ENCODE measurements at places on chromosomes 5 and 9.

GRCh38 chr5:37506722-37507121 is 127.6 kb downstream of the WDR70 start:
- no peak overlapping the region for H3K27ac ChIP-seq
- H3K36me3 ChIP-seq = peaks cover 6% of the 10 kb centered on the region
- H3K4me1 ChIP-seq = no peaks in the 10 kb centered on the region
- no peaks in the 10 kb centered on the region for H3K27me3 ChIP-seq

DNA sequence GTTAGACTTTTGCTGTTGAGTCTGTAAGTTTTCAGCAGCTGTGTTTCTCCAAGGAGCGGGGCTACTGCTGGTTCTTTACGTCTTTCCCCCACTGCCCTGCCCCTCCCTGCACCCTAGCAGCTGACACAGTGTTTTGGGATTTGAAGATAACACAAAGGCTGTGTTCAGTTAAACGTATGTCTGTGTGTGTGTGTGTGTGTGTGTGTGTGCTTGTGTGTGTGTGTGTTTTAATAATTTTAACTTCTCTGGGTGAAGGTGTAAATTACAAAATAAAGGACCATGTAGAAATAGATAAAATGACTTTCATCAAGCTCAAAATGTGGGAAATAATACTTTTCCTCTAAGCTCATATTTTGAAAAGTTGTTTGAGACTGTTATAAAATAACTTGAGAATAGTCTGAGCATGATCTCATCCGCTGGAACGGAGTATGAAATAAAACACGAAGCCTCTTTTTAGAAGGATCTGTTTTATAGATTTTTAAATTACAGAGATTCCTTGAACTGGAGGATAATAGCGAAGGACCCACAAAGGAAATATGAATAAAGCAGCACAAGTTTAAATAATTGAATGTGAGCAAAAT is 10.9 kb downstream of the ABL1 start:
- H3K27me3 ChIP-seq = no peaks in the 10 kb centered on the region
- H3K27ac ChIP-seq = peak overlapping the region; percentile 91

DNA sequence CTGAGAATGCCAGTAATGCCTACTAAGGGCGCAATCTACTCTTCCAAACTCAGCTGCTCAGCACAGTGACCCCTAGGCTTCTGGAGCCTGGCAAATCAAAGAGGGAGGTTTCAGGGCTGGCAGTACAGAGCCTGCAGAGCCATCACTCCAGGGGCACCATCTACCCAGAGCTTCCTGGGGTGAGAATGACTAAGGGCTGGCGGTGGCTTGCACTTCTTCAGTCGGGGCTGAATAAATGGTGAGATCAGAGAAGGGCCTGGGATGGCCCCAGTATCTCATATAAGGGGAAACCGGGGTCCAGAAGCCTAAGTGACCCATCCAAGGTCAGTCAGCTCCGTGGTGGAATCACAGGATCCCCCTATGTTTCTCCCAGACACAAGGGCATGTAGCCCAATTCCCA is 5.3 kb downstream of the SH3PXD2B start:
- no peak overlapping the region for H3K27ac ChIP-seq
- DNase-seq = no peak
- H3K4me1 ChIP-seq = peaks cover 7% of the 10 kb centered on the region
- H3K4me3 ChIP-seq = no peak overlapping the region
- no peaks in the 10 kb centered on the region for H3K36me3 ChIP-seq
- H3K27me3 ChIP-seq = no peaks in the 10 kb centered on the region

- H3K4me3 ChIP-seq = no peak overlapping the region
- no peaks in the 10 kb centered on the region for H3K4me1 ChIP-seq
- no peak overlapping the region for H3K27ac ChIP-seq
- H3K36me3 ChIP-seq = no peaks in the 10 kb centered on the region
- no peaks in the 10 kb centered on the region for H3K27me3 ChIP-seq
- DNase-seq = no peak
Observed at GRCh38 chr5:6584727-6585126, 48.1 kb downstream of the NSUN2 start.

DNA sequence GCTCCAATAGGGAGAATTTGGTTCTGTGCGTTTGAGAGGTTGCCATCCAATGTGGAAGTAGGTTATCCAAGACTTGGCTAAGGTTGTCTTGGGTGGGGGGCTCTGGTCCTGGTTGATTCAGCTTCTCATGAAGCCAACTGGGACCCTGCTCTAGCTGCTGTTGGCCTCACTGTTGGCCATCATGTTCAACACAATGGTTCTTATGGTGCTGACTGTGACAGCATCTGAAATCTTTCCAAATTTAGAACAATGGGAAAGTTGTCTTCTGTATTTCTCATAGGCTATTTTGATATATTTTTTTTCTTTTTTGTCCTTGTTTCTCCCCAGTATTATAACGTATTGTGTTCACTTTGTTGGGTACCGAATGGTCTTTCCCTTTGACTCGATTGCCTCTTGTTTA is 71.9 kb downstream of the GDNF start:
- no peaks in the 10 kb centered on the region for H3K4me1 ChIP-seq
- H3K27ac ChIP-seq = no peak overlapping the region
- no peak overlapping the region for H3K4me3 ChIP-seq
- no peaks in the 10 kb centered on the region for H3K36me3 ChIP-seq
- H3K27me3 ChIP-seq = no peaks in the 10 kb centered on the region
- no peak for DNase-seq
